ENCODE measurements at places on chromosomes 1 and 21.

- no peak for DNase-seq
Observed at GRCh38 chr21:28872218-28872617, 120.5 kb downstream of the LTN1 start.

DNA sequence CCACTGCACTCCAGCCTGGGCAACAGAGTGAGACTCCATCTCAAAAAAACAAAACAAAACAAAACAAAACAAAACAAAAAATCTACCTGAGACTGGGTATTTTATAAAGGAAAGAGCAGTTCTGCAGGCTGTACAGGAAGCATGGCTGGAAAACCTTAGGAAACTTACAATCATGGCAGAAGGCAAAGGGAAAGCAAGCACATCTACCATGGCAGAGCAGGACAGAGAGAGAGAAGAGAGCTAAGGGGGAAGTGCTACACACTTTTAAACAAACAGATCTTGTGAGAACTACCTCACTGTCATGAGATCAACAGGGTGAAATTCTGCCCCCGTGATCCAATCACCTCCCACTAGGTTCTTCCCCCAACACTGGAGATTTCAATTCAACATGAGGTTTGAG lies 198.3 kb upstream of the SAMSN1 start:
- no peak for DNase-seq

DNA sequence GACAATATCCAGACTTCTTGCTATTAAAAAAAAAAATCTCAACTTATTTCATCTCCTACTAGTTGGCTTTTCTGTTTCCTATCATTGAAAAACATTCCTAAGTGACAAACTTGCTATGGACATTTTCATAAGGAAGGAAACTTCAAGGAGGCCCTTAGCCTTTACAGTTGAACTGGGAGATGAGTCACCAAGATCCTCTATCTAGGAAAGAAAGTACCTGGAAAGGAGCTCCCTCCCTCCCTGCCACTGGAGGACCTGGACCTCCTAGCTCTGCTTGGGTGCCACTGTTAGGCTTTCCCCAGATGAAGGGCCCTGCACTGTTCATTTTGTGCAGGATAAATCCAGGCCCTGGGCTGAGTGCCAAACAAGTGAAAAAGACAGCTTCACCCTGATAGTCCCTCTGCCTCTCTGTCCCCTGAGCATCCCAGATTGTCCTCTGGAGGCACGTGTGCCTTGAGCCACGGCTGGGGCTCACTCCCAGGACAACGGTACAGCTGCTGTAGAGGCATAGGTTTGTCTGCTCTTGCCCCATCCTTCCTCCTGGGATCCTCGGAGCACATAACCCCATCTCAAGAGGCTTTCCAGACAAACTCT lies 40.2 kb upstream of the SOX13 start:
- DNase-seq, result no peak

- DNase-seq, result no peak
Observed at GRCh38 chr21:29601047-29601446, 302.3 kb downstream of the BACH1 start.

- DNase-seq, result no peak
Observed at GRCh38 chr1:107954126-107954525, 10.9 kb downstream of the VAV3 start.

GRCh38 chr1:11736746-11737639 lies 1.1 kb downstream of the AGTRAP start:
- DNase-seq, result peak; percentile 66

All from activated naive CD4-positive, alpha-beta T cell treated with anti-CD3 and anti-CD28 coated beads for 36 hours (primary cell).